ENCODE measurements at places on chromosomes 5 and 9.

DNA sequence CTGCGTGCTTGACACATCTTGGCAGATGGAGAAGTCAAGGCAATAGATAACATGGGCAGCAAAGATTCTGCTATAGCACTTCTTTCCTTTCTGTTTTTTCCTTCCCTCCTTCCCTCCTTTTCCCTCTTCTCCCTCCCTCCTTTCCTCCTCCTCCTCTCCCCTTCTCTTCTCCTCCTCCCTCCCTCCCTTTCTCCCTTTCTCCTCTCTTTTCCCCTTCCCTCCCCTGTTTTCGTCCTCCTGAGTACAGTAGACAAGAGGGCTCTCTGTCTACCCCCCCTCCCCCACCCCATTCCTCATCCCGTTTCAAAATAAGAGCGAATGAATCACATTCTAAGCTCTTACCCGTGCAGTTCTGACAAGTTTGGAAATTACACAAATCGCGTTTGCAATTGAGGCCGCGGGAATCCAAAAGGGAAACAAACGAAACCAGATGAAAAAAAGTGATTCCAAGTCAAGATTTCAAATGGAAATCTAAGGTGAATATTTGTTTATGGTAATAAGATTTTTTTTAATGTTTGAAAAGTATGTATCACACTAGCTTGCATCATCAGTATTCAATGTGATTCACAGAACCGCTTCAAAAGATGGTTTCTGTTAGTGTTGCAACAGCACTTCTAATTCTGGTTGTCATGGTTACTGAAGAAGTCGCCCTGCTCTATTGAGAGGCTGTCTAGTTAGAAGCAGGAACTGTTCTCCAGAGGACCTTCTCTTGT lies 1.3 kb downstream of the NIM1K start:
- peak; percentile 12 for DNase-seq

DNA sequence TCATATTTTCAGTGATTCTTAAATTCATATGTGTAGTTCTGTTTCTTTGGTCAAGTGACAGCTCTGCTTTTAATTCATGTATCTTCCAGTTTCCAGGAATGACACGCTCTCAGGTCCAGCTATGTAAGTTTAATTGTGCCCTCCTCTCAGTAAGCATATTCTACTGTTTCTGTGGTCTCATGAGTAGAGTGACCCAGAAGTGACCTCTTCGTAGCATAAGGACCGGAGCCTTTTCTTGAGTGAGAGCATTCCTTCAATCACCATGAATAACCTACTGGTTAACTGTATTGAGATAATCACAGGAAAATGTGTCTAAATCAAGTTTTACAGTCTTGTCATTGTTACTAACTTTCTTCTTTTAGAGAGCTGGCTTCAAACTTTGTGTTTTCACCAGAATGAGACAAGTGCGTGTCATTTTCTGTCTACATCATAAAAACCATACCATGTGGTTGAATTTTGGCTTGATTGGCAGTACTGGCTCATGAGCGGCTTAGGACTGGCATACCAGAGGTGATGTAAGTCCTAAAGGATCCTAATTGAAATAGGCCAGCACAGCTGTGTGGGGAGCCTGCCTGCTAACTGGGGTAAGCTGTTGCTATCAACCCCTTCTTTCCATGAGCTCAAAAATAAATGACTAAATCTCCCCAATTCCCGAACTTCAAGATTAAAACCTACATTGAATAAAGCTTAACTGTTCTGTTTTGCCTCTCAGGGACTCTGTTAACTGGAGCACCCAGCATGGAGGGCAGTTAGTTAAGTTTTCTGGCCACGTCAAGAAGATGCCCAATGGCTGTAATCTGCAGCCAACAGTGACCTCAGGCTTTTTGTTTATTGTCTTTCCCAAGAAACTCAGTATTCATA lies 4.8 kb downstream of the ADAMTSL1 start:
- no peak for DNase-seq

DNA sequence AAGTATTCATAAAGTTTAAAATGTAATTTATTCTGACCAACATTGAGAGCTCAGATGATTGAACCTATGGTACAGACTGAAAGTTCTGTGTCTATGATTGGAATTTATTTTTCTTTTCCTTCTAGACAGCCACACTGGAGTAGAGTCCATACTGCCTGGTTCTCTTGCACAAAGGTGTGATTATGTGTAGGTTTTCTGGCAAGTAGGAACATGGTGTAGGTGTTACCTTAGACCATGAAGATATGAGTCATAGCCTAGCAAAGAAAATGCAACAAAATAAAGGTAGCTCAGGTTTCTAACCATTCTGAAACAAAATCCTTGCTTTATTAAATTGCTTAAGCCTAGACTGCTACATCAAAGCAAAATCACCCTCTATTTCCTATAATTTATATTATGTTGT lies 143.4 kb downstream of the CDH12 start:
- DNase-seq = no peak

GRCh38 chr9:138046641-138047301 lies 169.2 kb downstream of the CACNA1B start:
- DNase-seq = no peak

GRCh38 chr9:116156621-116157314 lies 3.2 kb downstream of the PAPPA start:
- DNase-seq = peak; percentile 27

DNA sequence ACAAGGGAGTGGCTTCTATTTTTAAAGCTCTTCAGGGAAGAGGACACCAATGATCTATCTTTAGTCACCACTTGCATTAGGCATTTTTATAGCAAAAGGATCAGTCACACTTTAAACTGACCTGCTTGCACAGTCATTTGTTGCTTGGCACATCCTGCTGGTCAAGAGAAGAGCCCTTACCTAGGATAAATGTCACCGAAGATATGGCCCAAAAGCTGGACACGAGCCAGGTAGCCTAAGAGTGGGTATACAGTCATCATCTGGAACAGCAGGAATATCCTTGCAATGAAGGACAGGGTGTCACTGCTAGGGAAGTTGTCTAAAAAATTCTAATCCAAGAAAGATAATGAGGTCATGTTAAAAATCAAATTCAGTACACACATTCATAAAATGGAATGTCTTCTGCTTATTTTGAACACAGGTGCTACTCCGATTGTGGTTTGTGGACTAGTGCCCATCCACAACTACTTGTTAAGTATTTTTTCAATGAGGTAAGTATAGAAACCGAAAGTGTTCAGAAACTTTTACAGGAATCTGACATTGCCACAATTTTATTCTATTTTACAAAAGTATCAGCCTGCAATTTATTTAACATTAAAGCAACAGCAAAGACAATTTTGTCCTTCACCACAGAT lies 78.4 kb downstream of the SLC38A9 start:
- peak; percentile 70 for DNase-seq

DNA sequence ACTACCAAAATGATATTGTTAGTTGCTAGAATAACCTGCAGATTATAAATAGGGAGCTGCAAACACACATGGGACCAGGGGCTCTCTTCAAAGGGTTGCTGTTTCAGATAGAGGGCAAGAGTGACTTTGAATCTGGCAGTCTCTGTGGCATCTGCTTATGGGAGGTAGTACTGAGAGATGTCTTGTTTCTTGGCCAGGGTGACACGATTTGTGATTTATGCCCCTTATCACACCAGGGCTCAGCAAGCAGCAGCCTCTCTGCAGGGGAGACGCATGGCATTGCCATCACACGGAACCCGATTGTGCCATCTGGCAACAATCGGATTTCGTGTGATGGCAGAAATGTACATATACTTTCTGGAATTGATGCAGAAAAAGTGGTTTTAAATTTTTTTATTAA lies 615.6 kb downstream of the ZNF608 start:
- no peak for DNase-seq

DNA sequence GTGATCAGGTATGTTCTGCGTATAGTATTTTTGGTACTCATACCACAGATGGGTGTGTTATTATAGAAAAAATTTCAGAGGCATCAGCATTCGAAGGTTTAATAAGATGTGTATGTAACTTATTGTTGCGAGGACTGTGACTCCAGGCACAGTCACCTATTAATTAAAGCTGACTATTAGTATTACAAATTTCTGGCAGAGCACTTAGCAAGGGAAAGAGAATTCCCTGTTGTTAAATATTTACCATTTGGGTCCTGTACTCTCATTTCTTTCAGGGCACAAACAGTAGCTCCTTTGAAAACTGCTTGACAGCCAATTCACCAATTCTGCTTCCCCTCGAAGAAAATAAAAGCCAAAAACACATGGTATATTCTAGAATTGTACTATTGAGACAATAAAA lies 653.8 kb downstream of the ELAVL2 start:
- no peak for DNase-seq

DNA sequence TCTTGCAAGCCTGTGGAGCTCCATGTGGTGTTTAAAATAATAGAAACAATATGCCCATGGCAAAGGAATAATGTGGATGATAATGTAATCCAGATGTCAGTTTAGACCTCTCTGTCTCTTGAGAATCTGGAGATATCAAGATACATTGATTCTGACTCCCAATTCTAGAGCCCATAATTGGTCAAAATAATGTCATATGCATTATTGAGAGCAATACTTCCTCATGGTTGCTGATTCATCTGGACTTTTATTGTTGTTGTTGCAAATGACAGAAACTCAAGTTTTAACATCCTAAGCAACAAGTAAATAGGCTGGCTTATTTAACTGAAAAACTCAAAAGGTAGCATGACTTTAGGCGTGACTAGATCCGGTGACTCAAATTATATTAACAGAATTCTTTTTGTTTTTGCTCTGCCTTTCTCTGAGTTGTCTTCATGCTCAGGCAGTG lies 152.1 kb downstream of the PCSK1 start:
- DNase-seq = no peak

GRCh38 chr5:61840361-61840760 lies 465.6 kb upstream of the KIF2A start:
- DNase-seq = no peak

DNA sequence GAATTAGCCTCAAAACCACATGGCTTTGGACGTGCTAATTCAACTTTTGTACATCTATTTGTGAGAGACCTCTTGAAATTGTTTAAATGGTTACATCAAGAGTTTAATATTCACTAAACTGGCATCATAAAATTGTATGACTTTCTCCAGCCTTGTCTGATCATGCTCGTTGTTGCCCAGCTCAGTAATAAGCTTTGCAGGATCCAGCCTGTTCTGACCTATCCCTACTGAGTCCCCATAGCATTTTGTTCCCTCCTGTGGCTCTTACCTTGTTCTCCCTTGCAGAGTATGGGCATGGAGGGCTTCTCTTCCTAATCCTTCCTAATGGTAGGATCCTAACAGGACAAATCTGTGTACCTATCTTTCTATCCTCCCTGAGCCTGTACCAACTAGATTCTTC lies 6.3 kb downstream of the EXOSC3 start:
- DNase-seq = no peak

DNA sequence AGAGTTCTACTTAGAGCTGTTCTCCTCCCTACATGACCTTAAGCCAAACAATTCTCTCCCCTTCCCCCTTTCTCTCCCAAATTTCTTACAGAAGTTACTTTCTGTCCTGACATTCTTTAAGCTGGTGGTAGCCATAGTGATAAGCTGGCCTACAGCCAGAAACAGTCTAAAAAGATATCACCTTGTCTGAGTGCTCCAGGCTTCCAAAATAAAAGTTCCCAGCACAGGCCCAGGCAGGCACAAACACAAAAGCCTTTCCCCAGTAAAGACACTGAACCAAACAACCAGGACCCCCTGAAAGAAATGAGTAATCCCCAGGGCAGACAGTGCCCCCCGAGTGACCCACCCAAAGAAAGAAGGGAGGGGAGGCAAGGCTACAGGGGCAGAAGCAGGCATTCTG lies 19.2 kb downstream of the SIL1 start:
- no peak for DNase-seq

- no peak for DNase-seq
These were observed 38.8 kb downstream of the PAEP start for GRCh38 chr9:135600296-135600817.

- no peak for DNase-seq
These were observed 92.0 kb downstream of the THBS4 start for GRCh38 chr5:80127116-80127552.

GRCh38 chr5:78547731-78548615 lies 100.6 kb downstream of the LHFPL2 start:
- DNase-seq = no peak

DNA sequence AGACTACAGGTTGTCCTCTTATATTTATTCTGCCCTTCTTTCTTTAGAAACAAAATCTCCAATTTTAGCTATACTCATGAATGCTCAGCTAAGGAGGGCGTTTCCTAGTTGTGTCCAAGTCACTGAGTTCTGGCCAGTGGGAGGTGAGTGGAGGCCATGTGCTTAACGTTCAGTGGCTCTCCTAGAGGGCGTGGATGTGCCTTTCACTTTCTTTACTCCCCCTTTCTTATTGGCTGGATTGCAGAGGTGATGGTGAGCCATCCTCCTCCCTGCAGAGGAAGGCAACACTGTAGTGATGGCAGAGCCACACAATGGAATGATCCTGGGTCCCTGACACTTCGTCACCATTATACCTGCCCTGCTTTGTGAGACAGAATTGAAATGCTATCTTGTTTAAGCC lies 54.6 kb downstream of the ALG2 start:
- no peak for DNase-seq

GRCh38 chr9:109213285-109214121 lies 46.5 kb upstream of the FRRS1L start:
- DNase-seq = no peak

DNA sequence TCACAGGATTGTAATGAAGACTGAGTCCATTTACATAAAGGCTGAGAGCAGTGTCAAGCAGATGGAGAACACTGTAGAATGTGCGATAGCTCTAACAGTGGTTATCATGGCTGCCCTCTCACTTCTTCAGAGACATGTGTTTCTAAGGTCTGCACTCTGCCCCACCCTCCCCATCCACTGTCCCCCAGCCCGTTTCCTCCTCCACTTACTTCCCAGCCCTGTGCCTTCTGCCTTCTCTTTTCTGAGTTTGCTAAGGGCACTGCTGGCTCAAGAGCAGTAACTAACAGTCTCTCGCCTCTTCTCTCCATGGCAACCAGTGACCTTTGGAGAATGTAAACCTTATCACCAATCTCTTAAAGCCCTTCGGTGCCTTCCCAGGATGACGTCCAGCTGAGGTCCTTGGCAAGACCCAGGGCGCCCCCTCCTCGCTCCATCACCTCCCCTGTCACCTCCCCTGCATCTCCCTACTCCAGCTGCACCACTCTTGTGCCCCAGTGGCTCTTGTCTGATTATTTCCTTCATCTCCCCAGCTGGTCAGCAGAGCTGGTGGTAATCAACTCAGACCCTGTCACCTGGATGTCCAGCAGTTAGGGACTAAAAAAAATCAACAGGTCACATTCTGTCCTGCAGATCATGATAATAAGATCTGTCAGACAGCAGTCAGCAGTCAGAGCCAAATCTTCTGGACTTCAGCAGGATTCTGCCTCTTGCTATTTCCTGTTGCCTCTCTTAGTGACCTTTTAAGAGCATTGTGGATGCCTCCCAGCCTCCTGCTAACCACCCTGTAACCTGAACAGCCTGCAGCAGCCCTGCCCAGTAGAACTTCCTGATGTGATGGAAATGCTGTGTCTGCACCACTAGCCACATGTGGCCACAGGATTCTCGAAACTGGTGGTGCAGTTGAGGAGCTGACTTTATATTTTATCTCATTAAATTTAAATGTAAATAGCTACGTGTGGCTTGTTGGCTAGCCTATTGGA lies 9.0 kb downstream of the FXN start:
- no peak for DNase-seq

GRCh38 chr9:114507726-114508125 lies 2.5 kb upstream of the WHRN start:
- no peak for DNase-seq

GRCh38 chr9:84891924-84892323 lies 222.4 kb downstream of the NTRK2 start:
- DNase-seq = no peak

GRCh38 chr5:886036-886435 lies 6.6 kb downstream of the BRD9 start:
- no peak for DNase-seq

GRCh38 chr5:151880324-151880723 lies 44.3 kb downstream of the GLRA1 start:
- DNase-seq = no peak
